ENCODE measurements at places on chromosomes 6 and 20.

DNA sequence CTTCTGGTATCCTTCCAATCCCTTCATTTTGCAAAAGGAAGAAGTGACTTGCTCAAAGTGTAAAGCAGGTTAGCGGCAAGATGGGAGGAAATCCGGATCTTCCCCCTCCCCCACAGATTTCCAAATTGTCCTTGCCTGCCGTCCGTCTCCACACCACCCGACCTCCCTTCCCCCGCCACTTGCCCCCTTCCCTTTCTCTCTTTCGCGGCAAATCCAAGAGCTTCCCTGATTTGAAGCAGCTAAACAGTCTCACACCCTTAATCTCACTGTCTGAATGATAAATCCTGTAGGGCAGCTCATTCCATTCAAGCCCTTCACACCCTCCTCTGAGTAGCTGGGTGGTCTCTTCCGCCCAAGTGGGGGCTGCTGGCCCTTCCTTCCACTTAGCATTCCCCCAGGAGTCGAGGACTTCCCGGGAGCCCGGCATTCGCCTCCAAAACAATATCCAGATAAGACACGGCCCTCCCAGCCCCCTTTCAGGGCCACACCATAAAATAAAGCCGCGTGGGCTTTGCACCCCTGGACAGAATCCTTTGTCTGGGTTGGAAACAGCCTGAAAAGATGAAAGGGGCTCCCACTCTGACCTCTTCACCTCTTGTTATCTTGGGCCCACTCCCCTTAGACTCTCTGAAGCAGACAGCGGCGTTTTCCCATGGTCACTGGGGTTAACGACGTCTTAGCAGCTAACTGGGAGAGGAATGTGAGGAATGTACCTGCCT, 44.0 kb upstream of the PIM1 start:
- no peak for DNase-seq

- no peak for DNase-seq
Observed at GRCh38 chr6:113353392-113353791, 503.8 kb upstream of the MARCKS start.

- no peak for DNase-seq
Observed at GRCh38 chr20:41480054-41480770, 113.6 kb upstream of the EMILIN3 start.

GRCh38 chr6:119342430-119342829, 7.1 kb downstream of the MAN1A1 start:
- no peak for DNase-seq

GRCh38 chr6:35942355-35942754, 21.5 kb upstream of the SRPK1 start:
- DNase-seq = no peak

- no peak for DNase-seq
Observed at GRCh38 chr6:144159742-144160141, 9.4 kb downstream of the STX11 start.

GRCh38 chr20:38725931-38726803, 1.9 kb downstream of the SLC32A1 start:
- no peak for DNase-seq

DNA sequence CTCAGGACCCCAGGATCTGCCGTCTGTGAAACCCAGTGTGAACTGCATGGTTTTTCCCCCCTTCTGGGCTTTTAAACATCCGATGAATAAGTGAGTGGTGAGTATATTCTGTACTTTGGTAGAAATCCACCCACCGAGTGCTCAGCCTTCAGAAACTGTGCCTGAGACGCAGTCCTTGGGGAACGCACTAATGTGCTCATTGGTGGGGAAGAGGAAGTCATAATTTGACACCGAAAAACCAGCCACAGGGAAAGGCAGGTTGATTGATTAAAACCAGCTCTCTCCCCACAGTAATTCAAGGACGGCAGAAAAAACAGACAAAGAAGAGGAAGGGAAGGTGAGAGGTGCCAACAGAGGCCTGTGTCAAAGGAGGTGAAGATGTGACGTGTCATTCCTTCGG, 21.7 kb downstream of the EDN3 start:
- no peak for DNase-seq

GRCh38 chr6:128335963-128336362, 184.4 kb downstream of the PTPRK start:
- no peak for DNase-seq

DNA sequence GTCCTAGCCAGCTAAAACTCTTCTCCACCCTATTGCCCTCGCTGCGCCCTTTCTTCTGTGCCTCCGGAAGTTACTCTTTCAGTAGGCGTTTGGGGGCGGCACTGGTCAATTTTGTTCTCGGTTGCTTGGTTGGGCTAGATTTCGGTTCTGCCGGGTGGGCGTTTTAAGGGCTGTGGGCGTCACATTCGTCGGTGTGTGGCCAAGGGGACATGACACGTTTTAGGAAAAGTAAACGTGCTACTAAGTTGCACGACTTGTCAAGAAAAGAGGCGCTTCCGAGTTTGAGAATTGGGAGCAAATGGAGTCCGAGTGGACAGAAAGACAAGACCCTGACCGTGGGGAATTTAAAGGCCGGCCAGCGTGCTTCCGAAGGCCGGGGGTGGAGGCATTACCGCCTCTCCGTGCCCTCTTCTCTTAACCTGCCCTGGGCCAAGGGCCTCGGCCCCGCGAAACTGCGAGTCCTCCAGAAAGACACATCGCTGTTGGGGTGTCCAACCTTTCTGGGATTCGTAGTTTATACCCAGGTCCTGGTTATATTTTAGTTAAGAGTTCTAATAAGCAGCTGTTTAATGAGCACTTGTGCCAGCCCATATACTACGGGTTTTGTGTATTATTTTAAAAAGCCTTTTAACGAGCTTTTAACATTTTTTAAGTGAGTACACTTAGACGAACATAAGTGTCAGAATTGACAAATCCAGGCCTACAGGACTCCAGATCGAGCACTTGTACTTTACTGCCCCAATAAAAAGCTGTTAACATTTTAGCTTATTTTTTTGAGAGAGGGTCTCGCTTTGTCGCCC, 664 bp upstream of the BAG6 start:
- no peak for DNase-seq

- DNase-seq = no peak
Observed at GRCh38 chr6:52326540-52327364, 35.2 kb upstream of the PAQR8 start.

- no peak for DNase-seq
Observed at GRCh38 chr6:117960877-117961276, 53.8 kb downstream of the SLC35F1 start.

GRCh38 chr6:53624502-53624901, 41.1 kb downstream of the KLHL31 start:
- no peak for DNase-seq

DNA sequence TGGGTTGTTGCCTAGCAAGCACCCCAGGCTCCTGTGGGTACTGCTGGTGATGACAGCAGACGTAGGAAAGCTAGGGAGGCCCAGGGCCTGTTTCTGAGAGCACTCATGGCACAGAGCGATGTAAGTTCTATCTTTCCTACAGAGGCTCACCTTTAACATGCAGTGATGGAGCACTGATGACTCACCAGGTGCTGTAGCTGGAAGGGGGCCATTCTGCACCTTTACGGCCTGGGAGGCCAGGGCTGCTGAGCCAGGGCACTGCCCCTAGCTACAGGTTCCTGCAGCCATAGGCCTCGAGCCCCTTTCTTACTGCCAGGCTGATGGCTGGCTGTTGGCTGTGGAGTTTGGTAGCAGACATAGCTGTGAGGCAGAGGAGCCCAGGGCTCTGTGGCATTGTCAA, 31.1 kb upstream of the GPR6 start:
- DNase-seq = no peak

DNA sequence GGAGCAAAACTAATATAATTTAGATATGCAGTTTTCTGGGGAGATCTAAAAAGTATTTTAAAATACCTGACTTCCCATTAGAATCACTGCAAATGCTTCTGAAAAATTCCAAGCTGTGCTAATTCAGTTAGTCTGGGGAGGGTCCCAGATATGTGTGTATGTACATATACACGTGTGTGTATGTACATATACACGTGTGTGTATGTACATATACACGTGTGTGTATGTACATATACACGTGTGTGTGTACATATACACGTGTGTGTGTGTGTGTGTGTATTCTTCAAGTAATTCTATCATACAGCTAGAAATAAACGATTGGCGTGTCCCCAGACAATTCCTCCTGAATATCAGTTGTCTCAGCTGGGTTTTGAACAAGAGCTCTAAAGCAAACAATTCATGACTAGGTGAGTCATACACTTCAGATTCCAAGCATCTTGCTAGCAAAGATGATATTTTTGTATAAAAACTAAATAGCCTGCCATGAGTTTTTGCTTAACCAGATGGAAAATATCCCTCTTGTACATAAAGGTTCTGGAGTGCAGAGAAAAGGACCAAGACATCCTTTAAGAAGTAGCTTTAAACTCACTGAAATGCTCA, 58.2 kb downstream of the SPACA1 start:
- no peak for DNase-seq

DNA sequence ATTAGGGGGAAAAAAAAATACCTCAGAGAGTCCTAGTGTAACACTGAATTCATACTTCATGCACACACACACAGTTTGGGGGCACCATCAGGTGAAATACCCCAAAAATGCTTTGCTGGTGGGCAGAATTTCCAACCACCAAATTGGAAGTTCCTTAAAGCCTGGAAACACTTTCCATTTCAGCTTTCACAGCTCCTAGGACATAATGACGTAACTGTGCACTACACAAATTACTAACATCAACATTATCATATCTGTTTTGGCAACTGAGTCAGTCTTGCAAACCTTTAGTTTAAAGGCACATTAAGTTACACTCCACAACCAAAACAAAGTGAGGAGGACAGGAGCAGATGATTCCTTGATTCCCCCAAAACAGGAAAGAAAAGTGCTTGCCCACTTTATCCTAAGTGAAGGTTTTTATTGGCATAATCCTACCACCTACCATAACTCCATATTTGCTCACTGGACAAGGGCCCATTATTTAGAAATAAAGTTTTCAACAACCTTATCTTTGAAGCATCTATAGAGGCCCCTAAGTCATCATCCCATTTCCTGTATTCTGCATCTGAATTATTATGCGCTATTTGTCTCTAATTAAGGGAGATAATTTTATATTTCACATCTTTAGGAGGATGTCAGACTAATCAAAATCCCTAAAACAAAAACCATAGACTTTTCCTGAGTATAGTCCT, 3.4 kb downstream of the MBOAT1 start:
- no peak for DNase-seq

- DNase-seq = no peak
Observed at GRCh38 chr6:139436200-139436956, 61.9 kb upstream of the CITED2 start.

DNA sequence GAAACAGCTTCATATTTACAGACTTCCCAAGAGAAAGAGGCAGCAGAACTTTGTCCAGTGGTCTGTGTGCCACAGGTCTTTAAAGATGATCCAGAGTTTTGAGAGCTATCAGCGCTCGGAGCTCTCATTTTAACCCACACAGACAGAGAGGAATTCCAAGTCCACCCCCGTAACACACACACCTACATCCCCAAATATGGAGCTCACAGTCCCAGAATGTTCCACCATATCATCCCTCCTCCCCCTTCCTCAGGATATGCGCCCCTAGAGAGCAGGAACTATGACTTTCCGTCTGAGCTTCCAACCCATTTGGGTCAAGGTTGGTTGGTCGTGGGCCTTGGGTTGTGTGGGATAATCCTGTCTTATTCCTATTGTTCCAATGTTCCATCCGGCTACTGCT, at the start of gene DEFB128:
DEFB128 (minus strand) TSS at position 101 of the 400 bp plus-strand sequence; CDS start at position 13, 88 bp downstream.
- DNase-seq = no peak

DNA sequence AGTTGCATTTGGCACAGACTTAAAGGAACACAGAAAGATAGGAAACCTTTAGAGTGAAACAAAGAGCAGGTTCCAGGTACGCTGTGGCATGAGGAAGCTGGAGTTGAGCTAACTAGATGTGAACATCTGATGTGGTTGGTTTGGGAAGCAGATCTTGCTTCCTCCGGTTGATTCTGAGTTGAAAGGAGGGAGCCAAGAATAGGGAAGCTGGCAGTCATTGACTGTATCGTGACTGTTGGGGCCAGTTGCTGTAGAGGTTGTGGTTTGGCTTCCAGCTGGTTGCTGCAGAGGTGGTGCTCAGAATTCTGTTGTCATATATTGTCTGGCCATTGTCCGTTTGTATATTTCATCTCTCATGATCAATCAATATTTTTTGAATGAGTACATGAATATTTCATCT, 325.9 kb downstream of the PLCB1 start:
- DNase-seq = no peak

DNA sequence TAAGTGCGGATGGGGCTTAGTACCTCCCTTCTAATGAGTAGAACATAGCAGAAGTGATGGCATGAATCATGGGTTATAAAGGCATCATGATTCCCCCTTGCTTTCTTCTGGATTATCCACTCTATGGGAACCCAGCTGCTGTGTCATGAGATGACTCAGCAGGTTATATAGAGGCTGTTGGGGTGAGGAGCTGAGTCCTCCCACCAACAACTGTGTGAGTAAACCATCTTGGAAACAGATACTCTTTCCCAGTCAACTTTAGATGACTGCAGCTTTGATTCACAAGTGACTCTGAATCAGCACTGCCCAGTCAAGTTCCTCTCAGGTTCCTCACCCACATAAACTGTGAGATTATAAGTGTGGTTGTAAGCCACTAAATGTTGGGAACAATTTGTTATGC, 46.3 kb downstream of the FAM83B start:
- DNase-seq = no peak

DNA sequence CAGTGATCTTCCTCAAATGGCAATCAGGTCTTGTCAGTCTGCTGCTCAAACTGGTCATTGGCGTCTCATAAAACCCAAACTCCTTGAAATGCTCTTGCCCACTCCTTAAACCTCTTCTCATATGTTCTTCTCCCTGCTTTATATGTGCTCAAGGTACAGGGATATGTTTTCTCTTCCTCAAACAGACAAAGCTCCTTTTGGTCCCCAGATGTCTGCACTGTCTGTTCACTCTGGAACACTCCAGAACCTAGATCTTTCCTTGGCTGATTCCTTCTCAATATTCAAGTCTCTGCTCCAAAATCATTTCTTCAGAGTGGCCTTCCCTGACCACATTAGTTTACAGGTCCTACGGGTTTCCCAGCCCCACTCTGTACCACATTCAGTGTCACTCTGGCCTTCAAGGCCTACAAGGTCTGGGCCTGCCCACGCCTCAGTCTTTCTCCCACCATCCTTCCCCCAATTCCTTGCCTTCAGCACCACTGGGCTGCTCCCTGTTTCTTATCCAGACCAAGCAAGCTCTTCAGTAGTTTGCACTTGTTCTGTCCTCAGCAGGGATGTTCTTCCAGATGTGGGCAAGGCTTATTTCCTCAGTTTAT, 9.0 kb downstream of the THEMIS start:
- DNase-seq = no peak

DNA sequence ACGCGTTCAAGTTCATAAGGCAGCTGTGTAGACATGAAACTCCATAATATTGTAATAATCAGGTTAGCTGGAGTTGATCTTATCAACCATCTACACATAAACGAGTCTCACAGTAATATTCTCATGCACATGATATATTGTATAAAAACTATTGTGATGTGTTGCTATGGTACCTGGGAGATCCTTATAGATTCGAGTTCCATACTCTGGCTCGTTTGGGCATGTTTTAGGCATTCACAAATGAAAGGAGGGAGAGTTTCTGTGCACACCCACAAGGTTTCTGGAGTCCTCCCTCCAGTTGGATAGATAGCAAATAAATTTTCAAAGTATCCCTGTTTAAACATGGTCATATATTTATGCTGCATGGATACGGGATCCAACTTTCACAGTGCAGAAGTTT, 567.5 kb upstream of the SLC35B3 start:
- DNase-seq = no peak

Data from stimulated activated CD4-positive, alpha-beta T cell treated with anti-CD3 and anti-CD28 coated beads, Interleukin-15, amount 100 ng/mL, for 1 hour (primary cell).